Islet precursor cell (in vitro differentiated cells): ENCODE measurements at places on chromosomes 11 and 22.

GRCh38 chr11:40987776-40988435 lies 471.5 kb downstream of the LRRC4C start:
- no peak for DNase-seq

DNA sequence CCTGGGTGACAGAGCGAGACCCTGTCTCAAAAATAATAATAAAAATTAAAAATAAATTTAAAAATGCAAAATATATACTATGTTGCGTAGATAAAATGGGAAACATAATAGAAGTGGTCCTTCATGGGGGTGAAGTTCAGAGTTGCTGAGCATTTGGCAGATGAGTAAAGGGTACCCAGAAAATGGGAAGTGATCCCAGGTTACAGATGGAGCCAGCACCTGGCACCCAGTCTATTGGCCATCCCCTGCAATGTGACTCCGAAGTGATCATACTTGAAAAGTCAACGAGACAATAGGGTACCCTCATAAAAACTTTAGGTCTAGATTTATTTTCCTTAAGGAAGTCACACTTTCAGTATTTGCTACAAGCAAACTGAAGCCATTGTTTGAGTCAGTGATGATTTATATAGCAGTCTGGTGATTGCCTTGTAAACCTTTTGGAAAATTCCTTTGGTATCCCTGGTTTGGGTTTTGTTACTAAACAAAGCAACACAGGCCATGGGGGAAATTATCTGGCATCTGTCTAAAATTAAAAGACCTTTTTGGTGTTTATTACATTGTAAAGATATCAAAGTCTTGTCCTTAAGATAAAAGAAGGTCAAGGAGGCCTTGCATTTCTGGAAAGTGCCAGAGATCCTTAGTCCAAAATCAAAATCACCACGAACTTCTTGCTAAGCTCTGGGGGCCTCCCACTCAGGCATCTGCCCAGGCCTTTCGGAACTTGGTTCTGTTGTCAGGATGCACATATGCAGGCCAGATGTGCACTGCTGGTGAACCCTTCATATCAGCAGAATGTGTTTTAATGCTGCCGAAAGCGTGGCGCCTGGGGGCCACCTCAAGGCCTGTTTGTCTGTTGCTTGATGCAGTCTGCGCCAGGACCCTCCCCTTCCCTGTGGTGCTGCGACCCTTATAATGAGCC lies 4.3 kb downstream of the SMARCB1 start:
- no peak for DNase-seq

DNA sequence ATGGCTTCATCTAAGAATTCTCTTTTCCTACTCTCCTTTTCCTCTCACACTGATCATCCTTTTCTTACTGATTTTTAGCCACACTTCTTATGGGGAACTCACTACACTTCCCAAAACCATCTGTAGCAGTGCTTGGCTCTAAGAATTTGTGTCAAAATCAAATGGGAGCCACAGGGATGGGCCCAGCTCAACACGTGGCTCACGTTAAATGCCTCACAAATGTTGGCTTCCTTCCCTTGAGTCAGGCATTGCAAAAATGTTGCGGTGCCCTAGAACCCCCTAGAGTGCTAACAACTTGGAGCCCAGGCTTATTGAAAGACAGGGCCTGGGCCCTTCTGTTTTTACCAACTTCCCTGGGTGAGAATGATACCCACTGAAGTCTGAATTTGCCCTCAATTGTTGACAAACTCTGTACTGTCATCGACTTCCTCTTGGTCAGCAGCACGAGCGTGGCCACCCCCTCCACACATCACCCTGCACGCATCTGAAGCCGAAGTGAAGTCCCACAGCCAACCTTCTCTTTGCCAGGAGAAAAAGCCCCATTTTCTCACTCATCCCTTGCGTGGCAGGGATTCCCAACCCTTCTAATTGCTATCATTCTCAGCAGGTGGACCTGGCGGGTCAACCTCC lies 69.7 kb downstream of the ELFN2 start:
- no peak for DNase-seq

GRCh38 chr22:17371448-17371847 lies 2.2 kb downstream of the CECR2 start:
- DNase-seq: no peak

DNA sequence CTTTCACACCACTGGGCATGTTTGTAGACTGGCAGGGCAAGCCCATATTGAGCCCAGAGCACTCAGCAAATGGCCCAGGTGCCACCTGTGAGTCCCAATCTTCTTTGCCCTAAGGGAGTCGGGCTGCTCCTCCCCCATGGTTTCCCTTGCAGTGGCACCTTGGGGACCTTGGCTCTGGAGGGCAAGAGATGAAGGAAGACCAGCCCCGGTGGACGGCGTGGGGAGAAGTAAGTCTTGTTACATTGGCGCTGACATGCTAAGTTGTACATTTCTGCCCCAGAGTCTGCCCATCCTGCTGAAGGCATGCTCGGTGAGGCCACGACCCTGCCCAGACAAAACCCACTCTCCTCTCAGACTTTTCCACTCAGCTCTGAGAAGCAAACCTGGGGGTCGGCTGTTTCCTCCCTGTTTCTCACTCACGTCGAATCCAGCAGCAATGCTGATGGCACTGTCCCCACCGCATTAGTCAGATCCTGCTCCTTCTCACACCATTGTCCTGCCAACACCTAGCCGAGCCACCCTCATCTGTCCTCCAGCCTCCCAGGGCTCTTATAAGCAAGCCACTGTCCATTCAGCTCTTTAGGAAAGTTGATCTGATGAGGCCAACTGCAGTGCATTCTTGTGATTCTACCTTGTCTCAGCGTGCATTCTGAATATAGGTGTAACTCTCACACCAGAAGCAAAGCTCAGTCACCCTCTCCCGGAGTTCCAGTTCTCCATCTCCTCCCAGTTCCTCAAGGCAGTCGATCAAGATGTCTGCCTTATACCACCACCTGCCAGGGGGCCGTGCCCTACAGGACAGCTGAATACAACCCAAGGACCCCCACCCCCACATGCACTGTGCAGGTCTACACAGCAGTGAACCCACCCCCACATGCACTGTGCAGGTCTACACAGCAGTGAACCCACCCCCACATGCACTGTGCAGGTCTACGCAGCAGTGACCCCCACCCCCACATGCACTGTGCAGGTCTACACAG lies 827.1 kb downstream of the TBC1D22A start:
- DNase-seq: no peak

- DNase-seq: no peak
These were observed 104.1 kb downstream of the TBC1D22A start for GRCh38 chr22:46866591-46866990.

DNA sequence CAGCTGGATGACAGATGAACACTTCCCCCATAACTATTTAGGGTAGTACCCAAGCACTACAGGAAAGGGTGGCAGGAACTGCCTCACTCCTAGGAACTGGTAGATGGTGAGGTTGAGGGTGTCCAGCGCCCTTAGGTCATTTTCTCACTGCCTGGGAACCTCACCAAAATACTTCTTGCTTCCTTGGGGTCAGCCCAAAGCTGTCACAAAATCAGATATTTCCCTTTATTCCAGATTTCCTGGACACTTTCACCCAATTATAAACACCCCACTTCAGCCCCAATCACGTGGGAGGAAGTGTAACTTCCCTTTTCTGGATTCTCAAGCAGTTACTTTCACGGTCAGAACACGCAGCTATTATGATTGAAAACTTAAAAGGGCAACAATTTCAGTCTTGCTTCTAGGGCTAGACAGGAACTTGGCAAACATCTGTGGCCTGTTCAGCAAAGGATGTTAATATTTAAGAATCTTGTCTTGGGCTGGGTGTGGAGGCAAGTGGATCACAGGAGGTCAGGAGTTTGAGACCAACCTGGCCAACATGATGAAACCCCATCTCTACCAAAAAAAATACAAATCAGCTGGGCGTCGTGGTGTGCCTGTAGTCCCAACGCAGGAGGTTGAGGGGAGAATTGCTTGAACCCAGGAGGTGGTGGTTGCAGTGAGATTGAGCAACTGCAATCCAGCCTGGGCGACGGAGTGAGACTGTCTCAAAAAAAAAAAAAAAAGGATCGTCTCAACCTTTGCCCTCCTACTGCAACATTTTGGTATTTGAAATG lies 4.0 kb downstream of the FTH1 start:
- no peak for DNase-seq

GRCh38 chr22:19115628-19116027 lies 6.6 kb downstream of the DGCR2 start:
- peak; percentile 48 for DNase-seq

DNA sequence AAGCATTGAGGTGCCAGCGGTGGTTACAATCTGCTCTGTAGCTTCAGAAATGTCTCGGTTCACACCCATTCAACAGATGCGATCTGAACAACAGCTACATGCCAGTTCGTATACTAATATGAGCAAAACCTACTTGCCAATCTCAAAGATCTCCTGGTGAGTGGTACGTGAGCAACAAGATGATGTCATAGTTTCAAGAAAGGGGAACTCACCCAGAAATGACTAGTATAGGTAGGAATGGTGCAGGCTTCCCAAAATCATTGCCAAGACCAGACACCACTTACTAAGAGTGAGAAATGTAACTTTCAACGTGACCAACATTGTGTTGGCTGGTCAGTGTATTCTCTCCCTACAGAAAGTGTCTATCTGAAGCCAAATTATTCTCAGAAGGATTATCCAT lies 31.1 kb downstream of the OR6Q1 start:
- DNase-seq: no peak

DNA sequence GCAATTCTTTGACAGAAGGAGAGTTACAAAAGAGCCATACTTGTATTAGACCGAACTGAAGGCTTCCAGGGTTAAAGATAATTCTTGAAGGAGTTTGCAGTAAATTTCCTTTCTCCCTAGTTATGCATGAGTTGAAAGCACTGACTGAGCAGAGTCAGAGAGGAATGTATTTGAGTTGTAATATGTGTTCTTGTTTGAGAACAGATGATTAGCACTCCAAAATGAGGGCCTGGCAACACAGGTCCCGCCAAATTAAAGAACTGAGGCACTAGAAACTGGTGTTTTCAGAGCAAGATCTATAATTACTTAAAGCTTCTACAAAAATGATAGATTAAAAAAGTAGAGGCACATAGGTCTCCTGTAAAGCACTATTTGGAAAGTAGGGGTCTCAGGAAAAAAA lies 970.4 kb downstream of the OPCML start:
- no peak for DNase-seq

DNA sequence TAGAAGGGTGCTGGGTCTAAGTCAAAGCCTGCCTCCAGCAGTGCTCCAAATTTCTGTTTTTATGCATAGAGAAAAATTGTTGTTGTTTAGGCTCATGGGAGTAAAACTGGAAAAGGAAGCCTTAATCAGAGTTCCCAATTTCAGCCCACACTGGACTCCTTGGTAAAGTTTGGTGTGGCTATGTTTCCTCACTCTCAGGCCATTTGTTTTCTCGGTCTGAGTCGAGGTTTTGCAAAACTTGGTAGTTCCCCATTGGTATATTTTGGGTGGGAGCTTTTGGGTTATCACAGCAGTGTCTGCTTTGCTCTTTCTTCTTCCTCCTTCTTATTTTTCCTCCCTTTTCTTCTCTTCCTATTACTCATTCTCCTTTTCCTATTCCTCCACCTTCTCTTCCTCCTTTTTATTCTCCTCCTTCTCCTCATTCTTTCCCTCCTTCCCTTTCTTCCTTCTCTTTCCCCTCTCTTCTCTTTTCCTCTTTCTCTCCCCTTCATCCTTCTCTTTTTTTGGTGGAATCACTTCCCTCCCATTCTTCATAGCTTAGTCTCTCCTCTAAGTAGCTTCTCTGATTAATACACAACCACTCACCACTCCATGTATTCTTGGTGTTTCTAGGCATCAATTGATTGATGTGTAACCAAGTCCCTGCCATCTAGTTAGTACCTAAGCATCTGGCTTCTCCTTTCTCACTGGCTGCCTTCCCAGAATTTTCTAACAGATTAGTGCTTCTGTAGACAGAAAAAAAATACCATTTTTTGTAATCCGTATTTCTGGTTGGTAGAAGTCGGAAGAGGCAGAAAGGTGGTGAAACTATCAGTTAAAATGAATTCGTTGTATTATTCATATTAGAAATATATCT lies 10.1 kb downstream of the SLC5A1 start:
- DNase-seq: no peak

- peak; percentile 54 for DNase-seq
These were observed 201.3 kb upstream of the BLID start for GRCh38 chr11:122317305-122317704.

DNA sequence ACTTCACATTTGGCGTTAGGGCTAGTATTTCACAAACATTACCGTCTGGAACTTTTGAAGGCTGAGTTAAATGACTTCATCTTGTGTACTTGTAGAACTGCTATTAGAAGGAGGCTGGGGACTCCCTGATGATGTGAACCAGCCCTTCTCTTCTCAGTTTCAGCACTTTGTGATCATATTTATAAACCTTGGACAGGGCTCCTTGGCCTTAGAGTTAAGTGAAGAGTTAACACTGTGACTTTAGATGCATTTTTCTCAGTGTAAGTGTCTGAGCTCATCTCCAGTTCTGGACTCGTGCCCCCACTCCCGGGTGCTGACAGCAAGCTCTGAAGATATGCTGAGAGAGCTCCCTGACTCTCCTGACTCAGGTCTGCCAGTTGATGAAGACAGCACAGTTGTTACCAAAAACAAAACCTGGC lies 8.4 kb downstream of the MIAT start:
- no peak for DNase-seq

GRCh38 chr22:37018815-37019308 lies 385 bp downstream of the TST start:
- DNase-seq: peak; percentile 78

GRCh38 chr22:31680861-31681341 lies 18.9 kb upstream of the PISD start:
- no peak for DNase-seq

- no peak for DNase-seq
These were observed 27.5 kb downstream of the RTN3 start for GRCh38 chr11:63708764-63709163.

- peak; percentile 85 for DNase-seq
These were observed 21.9 kb downstream of the SERPINH1 start for GRCh38 chr11:75583718-75584658.

DNA sequence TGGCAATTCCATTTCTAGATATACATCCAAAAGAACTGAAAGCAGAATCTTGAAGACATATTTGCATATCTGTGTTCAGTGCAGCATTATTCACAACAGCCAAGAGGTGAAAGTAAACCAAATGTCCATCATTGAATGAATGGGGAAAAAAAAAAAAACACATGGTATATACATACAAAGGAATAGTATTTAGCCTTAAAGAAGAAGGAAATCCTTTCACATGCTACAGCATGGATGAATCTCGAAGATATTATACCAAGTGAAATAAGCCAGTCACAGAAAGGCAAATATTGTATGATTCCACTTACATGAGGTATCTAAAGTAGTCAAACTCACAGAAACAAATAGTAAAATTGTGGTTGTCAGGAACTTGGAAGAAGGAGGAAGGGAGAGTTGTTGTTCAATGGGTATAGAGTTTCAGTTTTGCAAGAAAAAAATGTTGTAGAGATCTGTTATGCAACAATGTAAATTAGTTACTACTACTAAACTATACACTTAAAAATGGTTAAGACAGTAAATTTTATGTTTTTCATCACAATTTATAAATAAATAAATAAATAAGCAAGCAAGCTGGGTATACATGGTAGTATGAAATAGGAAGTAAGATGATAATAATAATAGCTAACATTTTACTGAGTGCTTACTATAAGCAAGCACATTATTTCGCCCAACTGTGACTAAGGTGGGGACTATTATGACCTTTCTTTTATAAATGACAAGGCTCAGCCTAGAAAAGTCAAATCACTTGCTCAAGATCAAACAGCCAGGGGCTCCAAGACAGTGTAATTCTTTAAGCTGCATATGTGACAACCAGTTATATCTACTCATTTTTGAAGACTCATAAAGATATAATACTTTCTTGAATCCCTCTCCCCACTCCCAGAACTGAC lies 50.0 kb downstream of the FAM168A start:
- no peak for DNase-seq

GRCh38 chr22:19002684-19003038 lies 66.6 kb upstream of the PRODH start:
- DNase-seq: no peak
